ENCODE measurements at places on chromosomes 5 and 9. TPM values are rescaled to one million over a fixed set of nuclear protein-coding genes. Genes with fewer than 3 reads are reported as not detected.
A peak's percentile ranks its signal among the peaks of the same experiment; 100 is the strongest.

The SLU7 gene
- 94.9 TPM for total RNA-seq

The FOXD4L5 gene
- total RNA-seq = not detected

The S1PR3 gene
- total RNA-seq = 6.7 TPM

The SYK gene
- total RNA-seq = 64.5 TPM

The HMMR gene
- 1.7 TPM for total RNA-seq

The ZMAT2 gene
- 17.3 TPM for total RNA-seq

The KLHL3 gene
- 5.0 TPM for total RNA-seq

The MELK gene
- 3.2 TPM for total RNA-seq

GRCh38 chr5:124402144-124402581 is 344.3 kb downstream of the ZNF608 start:
- peak overlapping the region; percentile 2 for H3K27ac ChIP-seq
- H3K27me3 ChIP-seq = no peaks in the 10 kb centered on the region
- no peaks in the 10 kb centered on the region for H3K4me1 ChIP-seq
- H3K36me3 ChIP-seq = no peaks in the 10 kb centered on the region

DNA sequence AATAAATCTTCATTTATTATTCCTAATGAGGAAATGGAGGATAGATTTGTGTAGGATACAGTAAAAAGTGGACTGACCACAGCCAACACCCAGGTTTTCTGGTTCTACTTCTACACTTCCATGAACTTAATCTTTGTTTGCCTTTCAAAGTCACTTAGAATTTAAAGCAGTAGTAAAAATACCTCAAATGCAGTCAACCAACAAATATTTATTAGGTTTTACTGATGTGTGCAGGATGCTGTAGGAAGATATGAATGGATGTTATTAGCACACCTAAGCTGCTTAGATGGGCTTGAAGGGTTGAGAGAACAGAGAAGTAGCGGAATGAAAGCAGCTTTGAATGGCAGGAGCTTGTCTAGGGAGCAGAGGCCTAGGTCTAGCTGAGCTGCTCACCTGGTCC is 201.1 kb downstream of the PALM2AKAP2 start:
- H3K4me3 ChIP-seq = no peak overlapping the region
- no peaks in the 10 kb centered on the region for H3K27me3 ChIP-seq
- no peak overlapping the region for H3K27ac ChIP-seq
- no peaks in the 10 kb centered on the region for H3K36me3 ChIP-seq
- no peaks in the 10 kb centered on the region for H3K4me1 ChIP-seq

DNA sequence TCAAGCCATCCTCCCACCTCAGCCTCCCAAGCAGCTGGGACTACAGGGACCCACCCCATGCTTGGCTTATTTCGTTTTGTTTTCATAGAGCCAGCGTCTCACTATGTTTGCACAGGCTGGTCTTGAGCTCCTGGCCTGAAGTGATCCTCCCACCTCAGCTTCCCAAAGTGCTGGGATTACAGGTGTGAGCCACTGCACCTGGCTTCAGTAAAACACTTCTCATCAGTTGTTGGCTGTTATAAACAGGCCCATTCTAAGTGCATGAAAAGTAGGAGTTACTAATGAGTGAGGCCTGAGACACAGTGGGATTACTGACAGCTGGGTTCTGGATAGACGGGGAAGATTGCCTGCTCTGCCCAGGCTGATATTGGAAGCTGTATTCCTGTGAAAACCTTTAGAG is 3.5 kb downstream of the CRB2 start:
- no peak overlapping the region for H3K27ac ChIP-seq
- H3K4me1 ChIP-seq = no peaks in the 10 kb centered on the region
- no peak overlapping the region for H3K4me3 ChIP-seq
- no peak for DNase-seq
- H3K36me3 ChIP-seq = no peaks in the 10 kb centered on the region

- no peak overlapping the region for H3K27ac ChIP-seq
- no peaks in the 10 kb centered on the region for H3K36me3 ChIP-seq
- no peaks in the 10 kb centered on the region for H3K4me1 ChIP-seq
Observed at GRCh38 chr5:14239951-14240350, 96.8 kb downstream of the TRIO start.

DNA sequence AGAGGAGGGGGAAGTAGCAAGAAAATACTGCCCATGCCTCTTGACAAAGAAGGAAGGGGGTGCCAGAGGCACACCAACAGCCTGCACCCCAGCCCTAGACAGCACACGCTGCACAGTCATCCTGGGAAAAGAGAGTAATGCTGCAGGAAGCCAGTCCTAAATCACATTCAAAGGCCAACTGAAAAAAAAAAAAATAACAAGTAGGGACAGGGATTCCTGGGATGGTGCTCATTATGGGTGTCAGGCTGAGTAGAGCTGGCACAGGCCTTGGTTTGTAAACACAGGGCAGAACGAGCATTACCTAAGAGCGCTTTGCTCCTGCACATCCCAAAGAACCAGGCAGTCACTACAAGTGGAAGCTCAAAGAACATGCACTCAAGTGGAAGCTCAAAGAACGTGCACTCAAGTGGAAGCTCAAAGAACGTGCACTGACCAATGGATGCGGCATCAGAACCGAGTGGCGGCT is 7.8 kb downstream of the RAPGEF1 start:
- H3K4me3 ChIP-seq = no peak overlapping the region
- peak; percentile 58 for DNase-seq
- H3K4me1 ChIP-seq = peaks cover 41% of the 10 kb centered on the region
- H3K27me3 ChIP-seq = no peaks in the 10 kb centered on the region
- H3K27ac ChIP-seq = peak overlapping the region; percentile 68

GRCh38 chr9:127224883-127225739 is 39.5 kb upstream of the GARNL3 start:
- H3K27me3 ChIP-seq = no peaks in the 10 kb centered on the region
- no peaks in the 10 kb centered on the region for H3K4me1 ChIP-seq
- peak; percentile 99 for DNase-seq
- H3K36me3 ChIP-seq = no peaks in the 10 kb centered on the region

GRCh38 chr9:130343445-130343918 is 77.9 kb downstream of the HMCN2 start:
- no peak overlapping the region for H3K4me3 ChIP-seq
- no peaks in the 10 kb centered on the region for H3K36me3 ChIP-seq
- H3K27me3 ChIP-seq = no peaks in the 10 kb centered on the region
- no peak for DNase-seq
- H3K27ac ChIP-seq = no peak overlapping the region

Measured in Peyer's patch (tissue), 4 donors.